DMS53 (cell line): ENCODE measurements at places on chromosomes 16 and 17.

- no peak for DNase-seq
Observed at GRCh38 chr16:78485188-78485916, 385.9 kb downstream of the WWOX start.

DNA sequence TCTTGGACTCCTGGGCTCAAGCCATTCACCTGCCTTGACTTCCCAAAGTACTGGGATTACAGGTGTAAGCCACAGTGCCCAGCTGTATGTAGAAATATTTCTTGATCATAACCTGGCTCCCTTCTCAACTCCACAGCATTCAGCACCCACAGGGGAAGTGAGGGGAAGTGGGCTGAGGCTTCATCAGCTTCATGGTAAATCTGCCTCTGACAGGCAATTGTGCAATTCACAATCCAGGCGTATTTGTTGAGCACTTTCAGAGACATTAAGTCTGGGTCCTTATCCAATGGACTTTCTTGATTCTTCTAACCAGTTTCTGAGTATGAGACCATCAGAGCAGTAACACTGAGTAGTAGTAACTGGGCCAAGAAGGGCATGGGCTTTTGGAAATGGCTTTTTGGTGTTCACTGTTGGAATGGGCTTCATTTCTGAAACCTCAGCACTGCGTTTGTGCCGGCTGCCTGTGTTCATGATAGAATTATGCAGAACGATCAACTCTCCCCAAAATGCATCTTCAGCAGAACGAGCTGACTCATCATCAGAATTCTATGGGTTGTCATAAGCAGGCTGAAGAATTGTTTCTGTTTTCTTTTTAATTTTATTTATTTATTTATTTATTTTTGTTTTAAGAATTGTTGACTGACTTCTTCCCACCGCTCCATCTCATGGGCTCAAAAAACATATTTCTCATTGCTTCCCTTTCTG, 28.9 kb downstream of the FAM20A start:
- DNase-seq = no peak

DNA sequence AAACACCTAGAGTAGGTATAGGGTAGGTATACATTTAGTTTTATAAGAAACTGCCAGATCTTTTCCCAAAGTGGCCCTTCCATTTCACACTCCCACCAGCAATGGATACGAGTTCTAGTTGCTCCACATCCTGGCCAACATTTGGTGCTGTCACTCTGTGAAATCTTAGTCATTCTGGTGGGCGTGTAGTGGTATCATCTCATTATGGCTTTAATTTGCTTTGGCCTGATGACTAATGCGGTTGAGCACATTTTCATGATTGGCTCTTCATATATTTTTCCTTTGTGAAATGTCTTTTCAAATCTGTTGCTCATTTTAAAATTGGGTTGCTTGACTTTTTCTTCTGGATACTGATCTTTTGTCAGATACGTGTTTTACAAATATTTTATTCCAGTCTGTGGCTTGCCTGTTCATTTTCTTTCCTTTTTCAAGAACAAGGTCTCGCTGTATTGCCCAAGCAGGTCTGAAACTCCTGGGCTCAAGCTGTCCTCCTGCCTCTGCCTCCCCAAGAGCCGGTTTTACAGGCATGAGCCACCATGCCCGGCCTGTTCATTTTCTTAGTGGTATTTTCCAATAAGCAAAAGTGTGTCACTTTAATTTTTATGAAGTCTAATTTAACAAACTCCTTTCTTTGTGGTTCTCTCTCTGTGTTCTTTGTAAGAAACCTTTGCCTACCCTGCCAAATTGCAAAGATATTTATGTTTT, 192.4 kb downstream of the SEC14L1 start:
- DNase-seq = peak; percentile 50

DNA sequence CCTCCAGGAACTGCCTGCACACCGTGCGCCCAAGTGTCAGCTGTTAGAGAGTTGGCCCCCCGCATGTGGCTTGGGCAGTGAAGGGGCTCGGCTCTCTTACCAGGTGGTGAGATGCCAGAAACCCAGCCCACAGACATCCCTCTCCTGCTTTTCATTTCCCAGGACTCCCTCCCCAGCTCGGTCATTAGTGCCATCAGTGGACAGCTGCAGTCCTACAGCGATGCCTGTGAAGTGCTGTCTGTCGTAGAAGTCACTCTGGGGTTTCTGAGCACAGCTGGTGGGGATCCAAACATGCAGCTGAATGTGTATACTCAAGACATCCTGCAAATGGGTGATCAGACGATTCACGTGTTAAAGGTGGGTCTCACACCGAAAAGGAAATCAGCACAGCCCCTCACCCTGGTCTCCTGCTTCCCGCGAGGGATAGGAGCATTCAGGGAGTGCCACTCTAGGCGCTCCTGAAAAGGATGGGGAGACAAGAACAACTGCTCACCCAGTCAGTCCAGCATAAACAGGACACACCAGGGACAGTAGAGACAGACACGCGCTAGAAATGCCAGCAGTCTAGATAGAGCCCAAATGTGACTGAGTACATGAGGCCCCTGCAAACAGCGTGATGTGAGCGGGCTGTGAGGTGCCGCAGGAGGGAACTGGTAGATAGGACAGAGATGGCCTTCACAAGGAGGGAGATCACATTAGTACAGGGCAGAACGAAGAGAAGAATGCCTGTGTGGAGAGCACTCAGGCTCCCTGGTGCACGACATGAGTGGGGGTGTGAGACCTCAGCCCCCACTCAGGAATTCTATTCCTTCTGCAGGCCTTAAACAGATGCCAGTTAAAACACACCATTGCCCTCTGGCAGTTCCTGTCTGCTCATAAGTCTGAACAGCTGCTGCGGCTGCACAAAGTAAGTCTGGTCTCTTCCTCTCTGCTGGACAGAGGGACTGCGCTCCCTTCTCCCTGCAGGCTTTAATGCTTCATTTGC, 25.7 kb upstream of the ENDOV start:
- DNase-seq = no peak

DNA sequence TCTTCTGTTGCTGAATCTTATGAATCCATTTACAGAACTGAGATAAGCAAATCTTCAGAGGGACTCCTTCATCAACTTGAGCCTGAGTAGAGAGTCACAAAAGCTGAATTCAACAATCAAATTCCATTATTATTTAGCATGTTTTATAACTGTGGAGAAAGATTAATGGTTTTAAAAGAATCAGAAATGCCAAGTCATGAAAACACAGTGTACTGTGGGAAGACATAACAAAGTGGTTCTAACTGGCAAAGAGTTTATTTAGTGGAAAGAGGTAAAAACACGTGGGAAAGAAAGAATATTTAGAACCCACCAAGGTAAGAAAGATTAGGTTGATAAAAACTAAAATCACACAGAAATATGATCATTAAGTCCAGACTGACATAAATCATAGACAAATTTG, 5.0 kb downstream of the ERI2 start:
- DNase-seq = no peak

- DNase-seq = no peak
Observed at GRCh38 chr16:35398180-35398579, 1938.8 kb downstream of the TP53TG3F start.

- DNase-seq = no peak
Observed at GRCh38 chr17:55343900-55344513, 77.6 kb downstream of the MMD start.

DNA sequence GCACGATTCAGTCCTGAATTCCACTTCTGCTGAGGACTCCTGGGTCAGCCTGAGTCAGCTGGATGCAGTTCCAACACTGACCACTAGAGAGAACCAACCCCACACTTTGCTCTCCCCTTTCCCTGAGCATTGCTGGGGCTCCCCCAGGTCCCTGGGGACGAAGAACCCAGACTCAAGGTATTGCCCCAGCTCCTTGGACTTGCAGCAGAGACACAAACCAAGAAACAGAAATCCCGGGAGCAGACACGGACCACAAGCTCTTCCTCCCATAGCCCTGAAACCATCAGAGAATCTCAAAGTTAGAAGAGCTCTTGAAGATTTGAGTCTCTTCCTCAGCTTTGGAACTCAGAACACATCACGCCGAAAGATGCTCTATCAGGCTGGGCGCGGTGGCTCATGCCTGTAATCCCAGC, 678 bp upstream of the GH1 start:
- DNase-seq = peak; percentile 67

DNA sequence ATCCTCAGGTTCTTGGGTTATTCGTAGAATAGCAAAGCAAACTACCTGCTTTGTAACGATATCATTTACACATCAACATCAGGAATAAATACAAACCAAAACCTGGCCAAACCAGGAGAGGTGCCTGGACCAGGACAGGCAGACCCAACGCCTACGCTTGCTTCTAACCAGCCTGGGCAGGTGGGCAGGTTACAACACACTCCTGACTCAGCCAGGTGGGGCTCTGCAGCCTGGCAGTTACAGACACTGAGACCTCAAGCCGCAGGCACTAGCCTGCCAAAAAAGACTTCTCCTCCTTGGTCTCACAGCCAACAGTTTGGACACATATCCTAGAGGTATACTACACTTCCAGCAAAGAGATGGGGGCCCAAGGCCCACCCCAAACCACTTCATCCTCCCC, 14.0 kb downstream of the ANKRD11 start:
- no peak for DNase-seq

DNA sequence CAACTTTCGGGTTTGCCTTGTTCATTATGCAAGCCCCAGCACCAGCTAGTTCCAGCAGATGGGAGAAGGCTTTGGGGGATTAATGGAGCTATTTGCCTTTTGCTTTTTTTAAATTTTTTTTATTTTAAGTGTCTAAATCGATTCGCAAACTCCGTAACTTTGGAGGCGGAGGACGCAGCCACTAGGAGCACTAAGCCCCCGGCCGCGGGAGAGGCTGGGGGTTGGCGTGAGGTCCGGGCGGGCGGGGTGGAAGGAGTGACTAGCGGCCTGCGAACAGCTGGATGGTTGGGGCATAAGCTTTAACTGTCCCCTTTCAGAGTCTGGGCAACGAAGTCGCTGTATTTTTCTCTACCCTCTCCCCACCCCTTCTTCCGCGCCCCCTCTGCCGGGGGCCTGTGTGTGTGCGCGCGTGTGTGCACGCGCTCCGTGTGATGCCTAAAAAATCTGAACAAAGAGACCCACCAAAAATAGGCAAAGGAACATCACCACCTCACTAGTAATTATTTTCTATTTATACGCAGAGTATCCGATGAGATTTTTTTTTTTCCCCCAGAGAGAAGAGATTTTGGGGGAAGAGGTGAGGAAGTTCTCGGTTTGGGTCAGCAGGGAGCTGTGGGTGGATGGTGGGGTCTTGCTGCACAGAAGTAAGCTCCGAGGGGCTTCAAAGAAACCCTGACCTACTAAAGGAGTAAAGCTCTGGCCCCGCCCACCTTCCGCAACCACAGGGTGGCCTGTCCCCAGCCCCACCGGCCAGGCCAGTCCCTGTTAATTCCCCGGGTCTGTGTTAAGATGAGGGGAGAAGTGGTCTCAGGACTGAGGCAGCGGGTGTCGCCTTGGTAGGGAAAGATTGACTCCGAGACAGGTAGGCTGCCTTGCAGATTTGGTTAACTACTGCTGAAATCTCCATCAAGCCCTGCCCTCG, 2.3 kb downstream of the SHISA9 start:
- no peak for DNase-seq

GRCh38 chr17:60463157-60463835, 41.0 kb downstream of the CHCT1 start:
- DNase-seq = no peak

GRCh38 chr16:14629612-14629918, 495 bp downstream of the PARN start:
- DNase-seq = peak; percentile 42

DNA sequence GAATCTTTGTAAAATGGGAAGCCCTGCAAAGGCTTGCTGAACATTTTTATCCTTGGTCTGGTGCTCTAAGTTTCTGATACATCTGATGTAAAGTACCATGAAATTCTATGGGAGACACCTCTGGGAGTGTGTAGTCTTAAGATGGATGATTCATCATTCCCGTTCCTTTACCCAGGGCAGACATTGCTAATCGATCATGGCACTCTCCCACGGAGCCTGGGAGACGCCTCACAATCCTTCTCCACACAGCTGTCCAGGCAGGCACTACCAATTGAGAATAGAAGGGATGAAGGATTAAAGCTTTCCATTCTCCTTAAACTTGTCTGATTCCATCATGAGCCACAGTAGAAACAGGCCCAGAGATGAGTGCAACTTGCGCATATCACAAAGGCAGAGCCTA, 144.8 kb downstream of the GSG1L start:
- no peak for DNase-seq
